ENCODE measurements at places on chromosomes 16 and 17. TPM values are rescaled to one million over a fixed set of nuclear protein-coding genes. Genes with fewer than 3 reads are reported as not detected.

Gene ZG16
- total RNA-seq: not detected

Gene TEKT5
- total RNA-seq: not detected

Gene CLUH
- 203 TPM for total RNA-seq

Gene BRIP1
- not detected for total RNA-seq

Gene TBC1D3I
- total RNA-seq: not detected

Gene ARHGAP27
- total RNA-seq: 19.7 TPM

Gene ZNF385C
- total RNA-seq: 0.25 TPM

Gene TEX14
- 0.36 TPM for total RNA-seq

Gene MAF
- 14.8 TPM for total RNA-seq

Measured in heart left ventricle (tissue), 16 donors.